ENCODE measurements at places on chromosomes 7 and 10. TPM values are rescaled to one million over a fixed set of nuclear protein-coding genes. Genes with fewer than 3 reads are reported as not detected.

Gene BTBD16
- total RNA-seq: not detected

Gene OR2A14
- total RNA-seq: not detected

Gene CC2D2B
- 0.15 TPM for total RNA-seq

Gene TEX36
- total RNA-seq: not detected

Gene ZNF316
- total RNA-seq: 21.3 TPM

Gene FGF8
- 12.8 TPM for total RNA-seq

Gene ANXA8
- total RNA-seq: 0.32 TPM

Gene NKX2-3
- not detected for total RNA-seq

Gene ACTA2
- 1,463 TPM for total RNA-seq

Gene OPN4
- total RNA-seq: not detected

Gene OR2A42
- total RNA-seq: not detected

Gene CYP3A7
- total RNA-seq: not detected

Gene SFTPA1
- total RNA-seq: not detected

Gene ABCA13
- total RNA-seq: 0.46 TPM

Gene SH2D4B
- 0.18 TPM for total RNA-seq

Gene WEE2
- 0.09 TPM for total RNA-seq

Gene C7orf57
- total RNA-seq: not detected

Gene TMEM270
- total RNA-seq: not detected

Gene ERVW-1
- not detected for total RNA-seq

Gene OPN1SW
- not detected for total RNA-seq

Gene STRA8
- not detected for total RNA-seq

Gene C10orf53
- total RNA-seq: 0.11 TPM

Gene POU6F2
- total RNA-seq: 0.99 TPM

Gene TDRD1
- total RNA-seq: not detected

Gene EPO
- 0.60 TPM for total RNA-seq

Gene DNAJC12
- 6.7 TPM for total RNA-seq

Gene SORBS1
- 14.9 TPM for total RNA-seq

Gene CPA2
- total RNA-seq: 1.9 TPM

Gene FBXL13
- 1.8 TPM for total RNA-seq

Gene MYL10
- not detected for total RNA-seq

Gene SEMA3D
- 6.2 TPM for total RNA-seq

Gene ATG9B
- 7.1 TPM for total RNA-seq

Gene ZNF680
- 12.2 TPM for total RNA-seq

Gene PNLIPRP3
- not detected for total RNA-seq

Gene CFAP58
- total RNA-seq: 1.9 TPM

Gene CPXM2
- 1.2 TPM for total RNA-seq

Gene PLA2G12B
- total RNA-seq: 0.14 TPM

Gene EPHA1
- total RNA-seq: not detected

Gene GPR146
- total RNA-seq: 11.2 TPM
